Thoracic aorta (tissue), 2 donors: ENCODE measurements at places on chromosomes 7 and 10. TPM values are rescaled to one million over a fixed set of nuclear protein-coding genes. Genes with fewer than 3 reads are reported as not detected.

DNA sequence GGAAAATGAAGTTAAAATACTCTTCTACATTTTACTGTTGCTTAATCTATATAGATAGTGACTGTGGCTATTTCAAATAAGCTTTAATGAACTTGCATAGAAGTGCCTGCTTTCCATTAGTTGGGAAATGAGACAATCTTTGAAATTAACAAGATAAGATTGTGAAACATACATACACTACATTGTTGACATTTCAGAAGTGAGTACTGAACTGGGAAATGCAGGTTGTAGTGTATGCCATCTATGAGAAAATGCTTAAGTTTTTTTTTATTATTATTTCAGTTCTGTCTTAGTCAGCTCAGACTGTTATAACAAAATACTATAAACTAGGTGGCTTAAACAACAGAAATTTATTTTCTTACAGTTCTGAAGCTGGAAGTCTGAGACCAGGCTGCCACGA, 49.6 kb upstream of the CSTF2T start:
- no peaks in the 10 kb centered on the region for H3K36me3 ChIP-seq
- peaks cover 9% of the 10 kb centered on the region for H3K4me1 ChIP-seq
- H3K27ac ChIP-seq, result no peak overlapping the region
- no peak for DNase-seq
- no peak overlapping the region for H3K4me3 ChIP-seq
- no peaks in the 10 kb centered on the region for H3K27me3 ChIP-seq

- H3K27me3 ChIP-seq, result no peaks in the 10 kb centered on the region
- no peaks in the 10 kb centered on the region for H3K36me3 ChIP-seq
- no peak overlapping the region for H3K27ac ChIP-seq
- no peak overlapping the region for H3K4me3 ChIP-seq
Observed at GRCh38 chr7:35705932-35706461, 11.1 kb upstream of the HERPUD2 start.

The ALOX5 gene
- 69.7 TPM for total RNA-seq

The FAM185A gene
- total RNA-seq, result 19.0 TPM

The SRRT gene
- total RNA-seq, result 109 TPM
